ENCODE measurements at places on chromosomes 13 and 19.

- DNase-seq, result peak; percentile 97
Observed at GRCh38 chr19:50330365-50331078, 1.3 kb upstream of the KCNC3 start.

DNA sequence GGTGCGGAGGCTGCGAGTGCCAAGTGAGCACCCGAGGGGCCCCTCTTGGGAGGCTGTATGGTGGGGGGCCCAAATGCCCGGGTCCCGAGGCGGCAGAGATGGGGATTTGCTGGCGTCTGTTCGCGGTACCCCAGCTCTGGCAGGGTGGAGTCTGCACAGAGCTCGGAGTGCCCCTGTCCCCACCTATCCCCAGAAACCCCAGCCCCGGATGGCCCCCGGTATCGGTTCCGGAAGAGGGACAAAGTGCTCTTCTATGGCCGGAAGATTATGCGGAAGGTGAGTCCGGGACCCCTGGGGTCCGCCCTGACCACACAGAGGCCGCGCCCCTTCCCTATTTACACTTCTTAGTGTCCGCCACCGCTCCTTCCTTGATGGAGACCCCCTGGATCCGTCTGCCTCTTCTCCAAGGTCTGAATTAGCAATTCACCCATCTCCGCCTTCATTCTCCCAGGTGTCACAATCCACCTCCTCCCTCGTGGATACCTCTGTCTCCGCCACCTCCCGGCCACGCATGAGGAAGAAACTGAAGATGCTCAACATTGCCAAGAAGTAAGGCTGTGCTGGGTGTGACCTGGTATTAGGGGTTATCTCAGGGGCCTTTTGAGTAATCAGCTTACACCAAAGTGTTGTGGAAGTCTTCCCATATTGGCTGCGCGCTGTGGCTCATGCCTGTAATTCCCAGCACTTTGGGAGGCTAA is 630 bp downstream of the PNPLA6 start:
- no peak for DNase-seq

DNA sequence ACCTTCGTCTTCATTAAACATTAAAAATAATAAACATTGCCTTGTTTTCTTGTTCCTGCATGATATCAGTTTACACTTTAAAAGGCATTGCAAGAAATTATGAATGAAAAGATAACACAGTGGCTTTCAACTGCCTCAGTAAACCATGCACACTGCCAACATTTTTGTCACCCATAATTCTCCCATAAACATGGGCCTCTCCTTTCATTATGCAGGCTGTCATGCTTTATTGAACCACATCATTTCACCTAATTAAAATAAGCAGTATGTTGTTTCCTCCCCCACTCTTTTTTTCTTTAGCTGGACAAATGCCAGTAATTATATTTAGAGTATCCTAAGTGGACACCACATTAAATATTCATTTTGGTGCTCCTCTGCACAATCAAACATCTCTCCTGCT is 1566.5 kb upstream of the SLC10A2 start:
- peak; percentile 67 for DNase-seq

DNA sequence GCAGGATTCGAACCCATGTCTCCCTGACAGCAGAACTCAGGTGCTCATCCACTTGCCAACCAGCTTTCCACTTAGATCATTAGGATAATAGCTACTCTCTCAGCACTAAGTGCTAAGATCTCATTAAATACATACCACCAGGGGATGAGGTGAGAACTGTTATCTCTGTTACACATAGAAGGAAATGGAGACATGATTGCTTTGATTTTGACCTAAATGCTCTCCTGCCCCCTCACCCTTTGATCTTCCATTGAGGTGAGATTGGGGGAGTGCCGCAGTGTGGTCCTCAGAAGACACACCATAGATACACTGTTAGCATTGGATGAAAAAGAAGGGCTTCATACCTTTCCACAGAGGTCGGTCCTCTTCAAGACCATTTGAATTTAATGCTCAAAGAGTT is 38.9 kb upstream of the NPAS1 start:
- no peak for DNase-seq

GRCh38 chr13:38685974-38686576 is 802 bp upstream of the FREM2 start:
- DNase-seq, result peak; percentile 21

- no peak for DNase-seq
Observed at GRCh38 chr13:83274679-83275078, 607.6 kb downstream of the SLITRK1 start.

- DNase-seq, result no peak
Observed at GRCh38 chr13:32426191-32426989, 1.5 kb downstream of the N4BP2L1 start.

DNA sequence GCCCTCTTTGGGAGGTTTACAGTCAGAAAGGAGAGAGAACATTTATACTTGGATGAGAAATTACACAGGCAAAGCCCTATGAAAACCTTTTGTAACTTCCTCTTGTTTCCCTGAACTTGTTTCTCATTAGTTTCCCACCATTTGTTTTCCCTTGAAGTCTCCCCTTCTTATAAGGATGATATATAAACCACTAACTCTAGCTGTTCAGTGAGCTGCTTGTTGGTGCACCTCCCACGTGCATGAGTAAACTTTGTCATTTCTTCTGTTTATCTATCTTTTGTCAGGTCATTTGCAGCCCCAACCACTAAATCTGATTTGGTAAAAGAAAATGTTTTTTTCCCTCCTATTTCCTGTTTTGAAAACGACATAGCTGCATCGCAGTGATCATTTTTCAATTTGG is 919.9 kb downstream of the SLITRK1 start:
- no peak for DNase-seq

- no peak for DNase-seq
Observed at GRCh38 chr19:3817761-3818160, 31.6 kb upstream of the MATK start.

DNA sequence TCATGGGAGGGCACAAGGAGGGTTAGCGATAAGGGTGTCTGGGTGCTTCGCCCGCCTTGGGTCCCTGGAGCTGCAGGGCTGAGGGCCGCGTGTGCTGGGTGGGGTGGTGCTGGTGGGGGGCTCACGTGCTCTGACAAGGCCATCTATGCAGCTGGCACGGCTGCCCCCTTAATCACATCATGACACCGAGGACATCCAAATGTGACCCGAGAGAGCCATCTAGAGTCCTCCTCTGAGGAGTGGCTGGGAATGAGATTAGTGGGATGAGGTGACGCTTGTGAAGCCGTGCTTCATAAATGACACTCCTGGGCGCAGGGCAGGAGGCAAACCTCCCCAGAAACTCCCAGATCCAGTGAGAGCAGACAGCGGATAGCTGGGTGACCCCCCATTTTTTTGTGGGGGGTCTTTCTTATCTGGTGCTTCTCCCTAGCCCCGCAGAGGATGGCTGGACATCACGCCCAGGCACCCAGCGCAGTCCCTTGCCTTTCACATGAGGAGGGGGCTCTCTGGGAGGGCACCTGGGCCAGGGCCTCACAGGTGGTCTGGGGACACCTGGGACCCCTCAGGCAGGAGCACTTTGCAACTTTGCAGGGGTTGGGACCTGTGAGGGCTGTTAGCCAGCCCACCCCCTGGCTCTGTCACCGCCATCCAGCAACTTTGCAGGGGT is 6.6 kb downstream of the FZR1 start:
- DNase-seq, result no peak

GRCh38 chr13:114144606-114145244 is 12.3 kb upstream of the RASA3 start:
- DNase-seq, result no peak

- DNase-seq, result no peak
Observed at GRCh38 chr19:47756627-47756929, 11.2 kb downstream of the NOP53 start.

- DNase-seq, result no peak
Observed at GRCh38 chr19:39554701-39555311, 14.8 kb upstream of the EID2 start.

- DNase-seq, result no peak
Observed at GRCh38 chr13:99835442-99835841, 136.1 kb downstream of the ZIC5 start.

All from NCI-H1436 (cell line).